ENCODE measurements at places on chromosomes 5 and 9.

DNA sequence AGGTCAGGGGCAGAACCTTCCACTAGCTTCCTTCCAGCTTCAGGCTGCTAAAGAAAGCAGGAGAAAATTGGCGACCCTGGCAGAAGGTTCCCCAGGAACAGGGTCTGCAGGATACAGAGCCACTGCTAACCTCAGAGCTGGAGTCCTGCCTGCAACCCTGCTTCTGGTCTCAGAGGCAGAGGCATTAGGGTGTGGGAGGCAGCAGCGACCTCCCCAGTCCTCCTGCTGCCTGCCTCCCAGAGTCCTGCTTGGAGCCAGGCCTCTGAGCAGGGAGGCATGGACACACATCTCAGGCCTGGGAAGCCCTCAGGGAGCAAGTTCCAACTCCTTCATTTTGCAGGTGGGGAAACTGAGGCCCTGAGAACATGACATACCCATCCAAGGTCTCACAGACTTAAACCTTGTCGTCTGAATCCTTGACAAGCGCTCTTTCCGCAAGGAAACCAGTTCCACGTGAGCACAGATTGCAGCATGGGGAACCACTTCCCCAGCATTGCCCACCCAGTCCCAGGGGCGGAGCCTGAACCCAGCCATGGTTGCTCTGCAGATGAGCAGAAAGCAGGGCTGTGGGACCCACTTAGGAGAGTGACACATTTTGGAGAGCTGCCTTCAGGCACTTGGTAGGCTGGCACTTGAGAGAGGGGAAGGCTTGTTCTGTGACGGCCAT, 28.2 kb upstream of the HAND1 start:
- DNase-seq = no peak

- no peak for DNase-seq
Measured at GRCh38 chr5:32160228-32160627, 13.9 kb downstream of the GOLPH3 start.

DNA sequence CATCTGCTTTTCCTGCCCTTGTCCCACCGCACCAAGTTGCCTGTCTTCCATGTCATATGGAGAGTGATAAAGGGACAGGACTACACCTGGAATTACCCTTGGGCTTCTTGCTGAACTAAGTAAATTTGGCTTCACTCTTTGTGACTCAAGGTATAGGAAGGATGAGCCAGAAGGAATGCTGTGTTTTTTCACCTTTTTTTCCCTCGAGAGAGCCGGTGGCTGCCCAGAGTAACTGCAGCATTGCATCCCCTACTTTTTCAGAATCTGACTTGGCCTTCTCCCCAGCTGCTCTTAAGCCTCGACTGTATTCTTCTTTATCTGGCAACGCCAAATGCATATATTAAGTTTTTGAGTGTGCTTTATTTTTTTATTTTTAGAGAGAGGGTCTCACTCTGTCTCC, 38.4 kb downstream of the RCL1 start:
- no peak for DNase-seq

- no peak for DNase-seq
Measured at GRCh38 chr9:120175031-120175430, 404.9 kb downstream of the CDK5RAP2 start.

DNA sequence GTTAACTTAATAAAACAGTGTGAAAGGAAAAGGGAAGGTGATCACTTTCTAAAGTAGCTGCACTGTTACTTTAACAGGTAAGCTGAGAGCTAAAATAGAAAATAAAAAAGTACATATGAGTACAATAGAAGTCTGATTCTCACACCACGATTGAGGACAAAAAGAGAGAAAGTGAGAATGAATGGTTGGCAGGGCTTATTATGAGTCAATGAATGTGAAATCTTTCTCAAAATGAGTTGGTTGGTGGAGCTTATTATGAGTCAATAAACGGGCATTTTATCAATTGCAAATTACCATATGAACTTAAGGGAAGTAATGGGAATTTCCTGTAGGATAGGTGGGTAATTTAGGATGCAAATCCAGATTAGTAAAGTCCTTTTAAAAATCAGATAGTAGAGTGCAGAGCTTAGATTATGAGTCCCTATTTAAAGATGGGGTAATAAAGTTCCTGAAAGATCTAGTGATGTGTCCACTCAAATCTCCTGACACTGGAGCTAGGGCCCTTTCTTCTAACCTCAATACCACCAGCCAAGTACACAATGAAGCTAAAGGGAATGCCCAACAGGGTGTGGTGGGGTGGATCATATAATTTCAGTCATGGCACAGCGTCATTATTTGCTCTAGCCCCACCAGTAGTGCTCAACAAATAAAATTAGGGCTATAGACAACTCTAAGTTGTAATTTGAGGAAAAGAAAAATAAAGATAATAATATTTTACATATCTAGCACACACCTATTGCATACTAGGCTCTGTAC, 21.1 kb upstream of the TLR4 start:
- no peak for DNase-seq

DNA sequence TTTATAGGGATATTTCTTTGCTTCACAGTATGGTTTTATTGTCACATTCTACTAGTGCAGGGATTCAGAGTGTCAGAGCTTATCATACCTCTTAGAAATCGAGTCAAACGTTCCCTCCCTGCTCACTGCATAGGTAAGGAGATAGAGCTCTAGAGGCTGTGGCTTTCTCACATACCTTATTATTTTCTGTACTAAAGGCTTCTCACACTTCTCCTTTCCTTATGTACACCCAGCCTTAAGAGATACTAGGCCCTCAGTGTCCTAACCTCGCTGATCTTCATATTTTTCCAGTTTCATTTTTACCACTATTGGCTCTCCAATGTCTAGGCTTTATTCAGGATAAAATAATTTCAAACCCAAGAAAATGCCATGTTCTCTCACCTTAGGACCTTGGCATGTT, 297.3 kb upstream of the RIOK2 start:
- DNase-seq = no peak

DNA sequence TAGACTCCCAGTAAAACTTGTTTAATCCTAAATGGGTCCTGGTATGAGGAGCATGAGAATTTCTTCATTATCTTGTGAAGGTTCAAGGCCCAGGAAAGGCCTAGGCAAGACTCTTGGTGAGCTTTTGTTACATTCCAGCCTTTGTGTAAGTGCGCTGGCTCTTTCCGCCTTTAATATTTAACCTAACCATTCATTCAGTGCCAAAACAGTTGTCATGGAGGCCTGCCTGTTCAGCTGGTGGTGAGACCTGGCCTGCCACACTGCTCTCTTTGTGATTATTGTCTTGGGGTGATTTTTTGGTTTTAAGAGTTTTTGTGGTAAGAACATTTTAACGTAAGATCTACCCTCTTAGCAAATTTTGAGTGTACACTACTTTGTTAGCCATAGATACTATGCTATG, 127.5 kb upstream of the WWC1 start:
- no peak for DNase-seq

- DNase-seq = no peak
Measured at GRCh38 chr5:106910486-106910885, 760.3 kb downstream of the EFNA5 start.

DNA sequence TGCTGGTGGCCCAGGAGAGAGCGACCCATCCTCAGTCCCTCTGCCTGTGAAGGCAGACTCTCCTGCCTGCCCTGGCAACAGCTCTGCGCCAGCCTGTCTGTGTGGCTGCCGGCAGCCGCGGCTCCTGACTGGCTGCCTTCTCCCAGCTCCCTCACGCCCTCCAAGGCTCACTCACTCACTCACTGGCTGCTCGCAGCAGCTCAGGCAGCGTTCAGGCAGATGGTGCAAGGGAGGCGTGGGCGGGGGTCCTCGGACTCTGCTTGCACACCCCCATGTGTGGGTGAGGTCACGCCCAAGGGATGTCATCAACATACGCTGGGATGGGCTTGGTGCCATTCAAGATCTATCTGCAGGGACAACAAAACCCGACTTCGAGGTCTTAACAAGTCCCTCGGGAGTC, 66.7 kb downstream of the DAB2IP start:
- DNase-seq = peak; percentile 32

GRCh38 chr9:130022566-130023143, 20.3 kb downstream of the FNBP1 start:
- DNase-seq = no peak

DNA sequence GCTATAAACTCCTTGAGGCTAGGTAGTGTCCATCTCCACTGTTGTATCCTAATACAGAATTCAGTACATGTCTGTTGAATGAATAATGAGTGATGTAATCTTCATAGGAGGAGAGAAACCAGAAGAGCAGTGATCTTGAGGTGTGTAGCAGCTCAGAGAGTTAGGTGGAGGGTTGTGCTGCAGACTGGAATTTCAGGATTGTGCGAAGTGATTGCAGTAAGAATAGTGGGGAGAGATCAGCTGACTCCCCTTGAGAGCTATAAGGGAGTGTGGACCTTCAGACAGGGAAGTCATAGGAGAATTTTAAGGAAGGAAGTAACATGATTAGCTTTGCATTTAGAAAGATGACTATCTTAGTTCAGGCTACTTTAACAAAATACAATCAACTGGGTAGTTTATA, 4.4 kb downstream of the SNX24 start:
- no peak for DNase-seq

GRCh38 chr9:108142504-108143201, 653.1 kb upstream of the KLF4 start:
- peak; percentile 73 for DNase-seq

GRCh38 chr9:84851935-84852585, 182.5 kb downstream of the NTRK2 start:
- DNase-seq = no peak

DNA sequence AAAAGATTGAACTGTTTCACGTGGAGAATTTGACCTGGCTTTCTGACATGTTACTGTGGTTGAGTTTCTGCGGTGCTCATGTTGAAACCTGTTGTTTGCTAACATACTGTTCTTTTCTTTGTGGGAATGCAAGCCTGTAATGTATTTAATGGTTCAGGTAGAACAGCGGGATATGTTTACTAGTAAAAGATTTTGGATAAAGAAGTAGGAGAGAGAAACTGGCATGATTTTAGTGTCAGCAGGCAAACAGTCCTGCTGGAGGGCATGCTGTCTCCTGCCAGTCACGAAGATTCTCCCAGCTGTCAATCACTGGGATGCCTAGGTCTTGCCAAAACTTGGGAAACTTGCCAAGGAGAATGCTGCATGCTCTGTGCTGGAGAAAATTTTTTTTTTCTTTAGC, 263.5 kb downstream of the TAF11L14 start:
- DNase-seq = no peak

- peak; percentile 31 for DNase-seq
Measured at GRCh38 chr5:6576861-6577501, 55.9 kb downstream of the NSUN2 start.

GRCh38 chr9:75200892-75201470, 112.7 kb downstream of the OSTF1 start:
- peak; percentile 63 for DNase-seq

GRCh38 chr5:80905405-80905804, 54.8 kb upstream of the RASGRF2 start:
- DNase-seq = no peak

- DNase-seq = no peak
Measured at GRCh38 chr5:145840458-145841132, 5.5 kb upstream of the PRELID2 start.

DNA sequence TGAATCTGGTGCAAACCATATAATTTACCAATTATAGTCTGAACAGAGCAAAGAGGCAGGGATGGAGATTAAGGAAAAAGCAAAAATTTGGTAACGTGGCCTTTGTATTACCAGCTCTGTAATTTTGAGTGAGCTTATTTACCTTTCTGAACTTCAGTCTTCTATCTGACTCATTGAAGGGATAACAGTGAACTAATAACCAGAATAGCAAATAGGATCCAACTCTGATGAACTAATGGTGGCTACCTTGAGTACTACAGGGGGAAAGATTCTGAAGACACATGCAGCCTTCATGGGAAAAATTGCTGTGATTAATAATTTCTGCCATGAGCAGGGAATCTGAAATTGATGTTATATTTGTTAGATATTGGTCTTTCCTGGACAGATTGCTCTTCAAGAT, 23.0 kb upstream of the LARP1 start:
- DNase-seq = no peak

DNA sequence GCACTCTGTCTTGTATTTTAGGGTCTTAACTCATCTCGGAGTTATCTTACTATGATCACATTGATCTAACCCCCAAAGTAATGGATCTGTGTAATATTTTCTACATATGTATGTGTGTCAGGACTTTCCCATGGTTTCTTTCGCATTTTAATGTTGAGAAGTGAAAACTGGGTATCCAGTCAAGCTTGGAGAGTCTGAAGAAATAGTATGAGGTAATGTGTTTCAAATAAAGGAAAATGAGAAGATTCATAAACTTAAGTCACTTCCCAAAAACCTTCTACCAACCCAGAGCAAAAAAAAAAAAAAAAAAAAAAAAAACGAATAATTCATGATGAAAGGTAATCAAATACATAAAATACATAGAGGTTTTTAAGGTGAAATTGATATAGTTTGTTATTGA, 187.8 kb upstream of the VCAN start:
- no peak for DNase-seq

DNA sequence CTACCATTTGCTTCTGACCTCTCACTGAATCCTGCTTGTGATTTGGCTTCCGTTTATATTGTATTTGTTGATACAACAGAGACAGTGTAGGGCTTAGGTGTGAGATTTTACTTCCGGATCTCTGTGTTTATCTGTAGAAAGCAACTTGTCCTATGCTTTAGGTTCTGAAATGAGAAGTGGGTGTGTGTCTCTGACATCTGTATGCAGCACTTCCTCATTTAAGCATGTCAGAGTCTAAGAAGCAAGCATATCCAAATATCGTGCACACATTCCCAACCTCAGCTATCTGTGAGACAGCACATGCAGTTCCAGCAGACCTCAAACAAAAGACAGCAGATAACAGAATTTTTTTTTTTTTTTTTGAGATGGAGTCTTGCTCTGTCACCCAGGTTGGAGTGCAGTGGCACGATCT, 16.3 kb downstream of the KLF9 start:
- DNase-seq = peak; percentile 64

DNA sequence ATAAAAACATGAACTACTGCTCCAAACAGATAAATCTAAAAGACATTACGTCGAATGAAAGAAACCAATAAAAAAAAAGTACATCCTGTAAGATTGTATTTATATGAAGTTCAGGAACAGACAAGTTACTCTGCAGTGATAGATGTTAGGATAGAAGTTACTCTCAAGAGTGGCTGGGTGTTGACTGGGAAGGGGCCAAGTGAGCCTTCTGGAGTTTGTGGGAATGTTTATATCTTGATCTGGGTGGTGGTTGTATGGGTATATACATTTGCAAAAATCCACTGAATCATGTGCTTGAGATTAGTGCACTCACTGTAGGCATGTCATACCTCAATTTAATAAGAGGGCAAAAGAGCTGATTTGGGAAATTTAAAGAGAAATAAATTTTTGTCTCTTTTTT, 485.8 kb downstream of the ARHGEF28 start:
- DNase-seq = no peak

- no peak for DNase-seq
Measured at GRCh38 chr9:102237520-102237919, 499.1 kb upstream of the GRIN3A start.

- DNase-seq = no peak
Measured at GRCh38 chr9:115204904-115205453, 87.0 kb upstream of the TNC start.

- DNase-seq = no peak
Measured at GRCh38 chr5:38387161-38387560, 128.8 kb downstream of the EGFLAM start.

DNA sequence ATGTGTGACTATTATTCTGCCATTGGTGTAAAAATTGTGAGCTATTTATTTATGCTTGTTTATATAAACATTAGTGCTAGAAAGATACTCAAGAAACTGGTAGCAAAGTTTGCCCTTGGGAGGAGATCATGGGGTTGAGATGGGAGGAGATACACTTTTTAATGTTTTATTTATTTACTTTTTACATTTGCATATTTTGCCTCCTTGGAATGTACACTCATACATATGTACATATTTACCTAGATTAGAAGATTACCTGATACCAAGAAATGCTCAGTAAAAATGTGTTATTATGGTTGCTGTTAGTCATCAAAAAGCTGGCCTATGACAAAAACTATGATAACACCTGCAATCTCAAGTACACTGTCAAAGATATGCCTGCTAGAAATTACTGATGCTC, 195.2 kb downstream of the KCTD16 start:
- DNase-seq = no peak

Data from small intestine (tissue), 16 donors.